Endothelial cell of coronary artery (primary cell): ENCODE measurements at places on chromosomes 2 and 18. TPM values are rescaled to one million over a fixed set of nuclear protein-coding genes. Genes with fewer than 3 reads are reported as not detected.

Gene ITPRID2
- total RNA-seq: 148 and 200 TPM in 2 replicates

Gene IL1R2
- 0.19 TPM in 1 of 2 replicates, not detected in the other for total RNA-seq

Gene HJURP
- total RNA-seq: 7.9 and 19.0 TPM in 2 replicates

Gene ANKRD30B
- not detected in 2 replicates for total RNA-seq

Gene C2orf72
- 0.19 TPM in 1 of 2 replicates, not detected in the other for total RNA-seq

Gene CNTNAP5
- total RNA-seq: 0.09 TPM in 1 of 2 replicates, not detected in the other

Gene TUBB8B
- total RNA-seq: not detected in 2 replicates

Gene ANKMY1
- 4.8 and 7.1 TPM in 2 replicates for total RNA-seq

Gene CACNB4
- total RNA-seq: 0.18 and 0.28 TPM in 2 replicates

Gene ARHGAP15
- total RNA-seq: not detected in 2 replicates

Gene EGR4
- not detected in 2 replicates for total RNA-seq

Gene CNGA3
- not detected in 2 replicates for total RNA-seq

Gene TMEM178A
- total RNA-seq: 0.36 and 0.56 TPM in 2 replicates

Gene HRH4
- not detected in 2 replicates for total RNA-seq

Gene LYG1
- 0.27 and 0.28 TPM in 2 replicates for total RNA-seq

Gene SAG
- total RNA-seq: not detected in 2 replicates

Gene RBM45
- total RNA-seq: 21.7 and 23.8 TPM in 2 replicates

Gene DCDC2C
- not detected in 2 replicates for total RNA-seq

Gene NEU4
- not detected in 2 replicates for total RNA-seq

Gene AKAIN1
- total RNA-seq: not detected in 2 replicates

Gene LRRFIP1
- 130 and 153 TPM in 2 replicates for total RNA-seq

Gene UGT1A5
- not detected in 2 replicates for total RNA-seq

Gene NAB1
- total RNA-seq: 23.7 and 41.1 TPM in 2 replicates

Gene MYO1B
- total RNA-seq: 27.6 and 60.9 TPM in 2 replicates
